Fibroblast of skin of abdomen (primary cell): ENCODE measurements at places on chromosomes 7 and 10.

DNA sequence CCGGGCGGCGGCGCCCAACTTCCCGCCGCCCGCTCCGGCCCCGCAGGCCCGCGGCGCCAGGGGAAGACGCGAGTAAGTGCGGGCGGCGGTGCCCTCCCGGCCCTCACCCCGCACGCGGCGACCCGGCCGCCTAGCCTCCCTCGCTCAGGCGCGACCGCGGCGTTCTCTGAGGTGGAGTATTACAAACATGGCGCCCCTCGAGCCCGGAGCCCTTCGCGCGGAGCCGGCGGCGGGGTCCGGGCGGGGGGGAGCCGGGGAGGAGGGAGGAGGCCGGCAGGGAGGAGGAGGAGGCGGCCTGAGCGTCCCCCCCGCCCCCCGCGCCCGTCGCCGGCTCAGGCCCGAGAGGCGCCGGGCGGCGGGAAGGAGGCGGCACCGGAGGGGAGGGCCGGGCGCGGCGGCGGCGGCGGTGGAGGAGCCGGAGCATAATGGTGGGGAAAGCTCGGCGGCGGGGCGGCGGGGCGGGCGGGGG is at the start of gene ZMYND11:
TSS of gene ZMYND11 (plus strand) at position 324 of the 469 bp plus-strand sequence. CDS start 44,558 bp downstream, outside the sequence.
- peak; percentile 80 for DNase-seq

DNA sequence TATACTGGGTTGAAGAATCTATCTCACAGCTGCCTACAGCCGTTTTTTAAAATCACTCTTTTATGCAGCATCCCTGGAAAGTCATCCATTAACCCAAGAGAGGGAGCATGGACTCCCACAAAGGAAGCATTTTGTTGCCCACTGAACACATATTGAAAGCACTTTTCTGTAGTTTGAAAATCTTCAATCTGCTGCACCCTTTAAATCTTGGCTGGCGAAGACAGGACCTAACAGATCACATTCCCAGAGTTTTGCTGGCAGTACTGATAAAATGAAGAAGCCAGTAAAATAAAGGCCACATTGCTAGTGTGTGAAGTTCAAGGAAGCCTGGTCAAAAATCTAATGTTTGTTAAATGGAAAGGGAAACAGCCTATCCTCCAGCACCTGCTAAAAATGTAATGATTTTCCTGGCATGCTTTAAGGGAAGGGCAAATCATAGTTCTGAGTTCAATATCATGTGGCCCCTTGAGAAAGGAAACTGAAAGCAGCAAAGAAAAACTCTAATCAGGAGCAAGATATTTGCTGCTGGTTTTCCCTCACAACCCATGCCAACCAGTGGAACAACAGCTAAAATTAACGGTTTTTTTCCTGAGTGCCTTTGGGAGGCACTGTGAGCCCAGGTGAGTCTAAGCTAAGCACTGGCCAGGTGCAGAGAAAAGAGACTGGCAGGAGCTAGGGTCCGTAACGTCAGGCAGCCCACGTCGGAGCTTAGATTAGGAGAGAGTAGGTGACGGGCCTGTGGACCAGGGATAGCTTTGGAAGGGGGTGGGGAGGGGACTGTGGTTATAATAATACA is 97.9 kb upstream of the PALS2 start:
- no peak for DNase-seq

DNA sequence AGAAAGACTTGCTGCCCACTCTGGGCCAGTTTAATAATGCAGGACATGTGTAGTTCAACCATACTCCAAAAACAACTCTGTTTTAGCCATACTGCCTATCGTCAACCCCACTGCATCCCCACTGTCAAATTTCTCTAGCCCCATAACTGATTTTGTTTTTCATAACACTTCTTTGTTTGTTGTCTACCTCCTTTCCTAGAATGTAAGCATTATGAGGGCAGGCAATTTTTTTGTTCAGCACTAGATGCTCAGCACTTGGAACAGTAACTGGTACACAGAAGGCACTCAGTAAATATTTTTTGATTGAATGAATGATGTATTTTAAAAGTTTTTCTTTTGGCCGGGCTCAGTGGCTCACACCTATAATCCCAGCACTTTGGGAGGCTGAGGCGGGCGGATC is 183.8 kb upstream of the MKLN1 start:
- DNase-seq = no peak

GRCh38 chr10:28812384-28813372 is 135.4 kb downstream of the BAMBI start:
- no peak for DNase-seq

- peak; percentile 16 for DNase-seq
Measured at GRCh38 chr10:103666087-103666761, 172.7 kb downstream of the NEURL1 start.

DNA sequence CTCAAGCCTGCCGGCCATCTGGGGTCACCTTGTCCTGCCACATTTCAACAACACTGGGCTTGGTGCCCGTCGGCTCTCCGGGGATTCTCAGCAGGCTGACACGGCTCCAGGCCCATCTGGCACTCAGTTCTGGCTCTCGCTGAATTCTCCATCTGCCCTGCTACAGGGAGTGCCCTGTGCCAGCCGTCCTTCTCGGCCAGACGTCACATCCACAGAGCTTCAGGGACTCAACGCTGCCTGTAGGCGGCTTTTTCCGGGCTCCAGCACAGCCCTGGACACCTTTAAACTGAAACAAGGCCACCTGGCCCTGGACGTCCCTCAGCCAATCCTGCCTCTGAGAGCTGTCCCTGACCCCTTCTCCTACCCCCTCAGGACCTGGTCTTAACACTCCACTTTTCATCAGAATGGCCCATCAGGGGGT is 43.0 kb downstream of the TMEM130 start:
- DNase-seq = no peak

DNA sequence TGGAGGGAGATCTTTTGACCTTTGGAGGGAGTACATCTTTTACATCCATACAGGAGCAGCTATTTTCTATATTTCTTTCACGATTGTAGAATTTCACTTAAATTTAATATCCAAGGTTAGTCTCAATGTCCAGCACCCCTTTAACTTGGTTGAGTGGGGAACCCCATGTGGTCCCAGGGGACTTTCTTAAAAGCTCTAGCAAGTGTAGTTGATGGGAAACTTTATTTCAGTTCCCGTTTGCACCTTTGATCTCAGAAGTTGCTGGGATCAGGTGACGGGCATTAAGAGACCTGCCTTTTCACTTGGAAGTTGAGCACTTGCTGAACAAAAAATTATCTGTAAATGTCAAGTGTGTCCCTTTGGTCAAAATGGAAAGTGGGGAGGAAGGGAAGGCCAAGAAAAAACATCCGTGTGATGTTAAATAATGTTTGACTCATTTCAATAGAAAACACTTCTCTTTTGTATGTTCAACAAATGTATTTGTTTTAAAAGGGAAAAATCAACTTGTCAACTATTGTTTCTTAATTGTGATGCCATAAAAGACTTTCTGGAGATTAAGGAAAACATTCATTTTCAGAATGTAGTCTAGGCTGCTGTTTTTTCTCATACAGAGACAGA is 370.1 kb upstream of the GALNT17 start:
- DNase-seq = no peak

DNA sequence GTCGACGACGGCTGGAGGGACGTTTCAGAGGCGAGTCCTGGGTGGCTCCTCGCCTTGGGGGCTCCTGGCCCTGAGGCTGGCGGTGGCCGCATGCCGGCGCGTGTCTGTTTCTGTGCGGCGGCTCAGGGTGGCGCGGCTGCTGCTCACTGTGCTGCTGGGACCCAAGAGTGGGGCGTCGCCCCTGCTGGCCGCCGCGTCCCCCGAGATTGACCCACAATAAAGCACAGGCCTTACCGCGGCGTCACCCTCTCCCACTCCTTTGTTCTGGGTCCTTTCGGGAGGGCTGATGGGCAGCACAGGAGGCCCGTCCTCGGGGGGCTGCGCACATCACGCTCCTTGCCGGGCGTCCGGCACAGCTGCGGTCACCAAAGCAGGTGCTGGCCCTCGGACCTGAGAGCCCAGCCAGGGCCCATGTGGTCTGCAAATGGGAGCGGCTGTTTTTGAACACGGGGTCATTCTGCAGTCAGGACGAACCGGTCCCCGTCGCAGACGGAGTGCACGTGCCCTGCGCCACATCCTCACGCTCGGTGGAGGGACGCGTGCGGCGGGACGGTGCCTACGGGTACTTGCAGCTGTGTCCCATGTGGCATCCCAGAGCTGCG is 19.2 kb downstream of the GET4 start:
- no peak for DNase-seq

DNA sequence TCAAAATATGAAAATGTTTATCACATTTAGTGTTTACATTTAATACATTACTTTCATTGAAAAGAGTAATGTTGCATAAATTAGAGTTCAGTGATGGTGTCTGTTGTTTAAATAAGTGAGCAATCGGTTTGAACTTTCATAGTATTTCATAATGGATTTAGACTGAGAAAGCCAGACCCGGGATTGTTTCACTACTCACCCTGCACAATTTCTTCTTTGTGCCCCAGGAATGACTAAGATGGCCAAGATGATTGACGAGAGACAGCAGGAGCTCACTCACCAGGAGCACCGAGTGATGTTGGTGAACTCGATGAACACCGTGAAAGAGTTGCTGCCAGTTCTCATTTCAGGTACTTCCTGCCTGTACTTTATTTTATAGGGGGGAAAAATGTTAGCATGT is 74.6 kb downstream of the VCL start:
- DNase-seq = peak; percentile 34

GRCh38 chr7:132545756-132546155 is 30.5 kb downstream of the PLXNA4 start:
- DNase-seq = no peak

DNA sequence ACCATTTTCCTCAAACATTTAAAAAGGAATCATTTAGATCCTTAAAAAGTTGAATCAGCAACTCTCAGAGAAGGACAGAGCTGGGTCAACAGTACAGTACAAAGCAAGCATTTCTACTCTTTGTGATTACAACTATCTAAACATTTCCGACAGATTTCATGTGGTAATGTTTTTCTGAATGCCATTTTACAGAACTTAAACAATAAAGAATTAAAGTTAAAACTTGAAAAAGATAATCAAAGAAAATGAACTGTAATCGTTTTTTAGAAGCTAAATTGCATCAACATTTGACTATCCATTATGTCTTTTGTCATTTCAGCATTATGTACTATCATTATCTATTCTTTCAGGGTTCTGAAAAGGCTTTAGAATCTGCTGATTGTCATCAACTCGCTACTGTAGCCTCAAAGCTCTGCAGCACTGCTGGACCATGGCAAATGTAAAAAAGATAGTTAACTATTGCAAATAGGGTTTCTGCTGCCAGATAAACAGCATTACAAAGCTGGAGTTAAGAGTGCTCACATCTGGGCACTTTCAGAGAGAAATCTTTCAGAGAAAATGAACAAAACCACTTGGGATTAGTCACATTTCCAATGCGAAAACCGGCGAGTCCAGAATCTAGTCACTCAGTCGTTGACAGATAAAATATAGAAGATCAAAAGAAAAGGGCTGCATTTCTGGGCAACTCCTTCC is 160.4 kb upstream of the LAMB4 start:
- DNase-seq = no peak

DNA sequence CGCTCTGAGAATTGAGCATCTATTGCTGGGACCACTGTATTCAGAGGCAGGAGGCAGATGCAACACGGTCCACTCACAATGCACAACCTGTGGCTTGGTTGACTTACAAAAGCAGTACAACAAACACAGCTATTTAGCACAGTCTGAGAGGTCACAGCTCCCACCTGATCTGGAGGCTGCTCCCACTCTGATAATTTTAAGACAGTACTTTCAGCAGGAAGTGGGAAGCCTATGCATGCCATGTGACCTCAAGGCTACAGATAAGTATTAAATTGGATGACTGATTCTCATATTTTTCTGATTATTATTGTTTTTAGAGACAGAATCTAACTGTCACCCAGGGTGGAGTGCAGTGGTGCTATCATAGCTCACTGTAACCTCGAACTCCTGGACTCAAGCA is 659.3 kb downstream of the PARD3 start:
- DNase-seq = no peak

- no peak for DNase-seq
Measured at GRCh38 chr10:31963589-31963980, 35.0 kb upstream of the ARHGAP12 start.

GRCh38 chr10:42367532-42368230 is 270.7 kb downstream of the ZNF33B start:
- DNase-seq = peak; percentile 78

DNA sequence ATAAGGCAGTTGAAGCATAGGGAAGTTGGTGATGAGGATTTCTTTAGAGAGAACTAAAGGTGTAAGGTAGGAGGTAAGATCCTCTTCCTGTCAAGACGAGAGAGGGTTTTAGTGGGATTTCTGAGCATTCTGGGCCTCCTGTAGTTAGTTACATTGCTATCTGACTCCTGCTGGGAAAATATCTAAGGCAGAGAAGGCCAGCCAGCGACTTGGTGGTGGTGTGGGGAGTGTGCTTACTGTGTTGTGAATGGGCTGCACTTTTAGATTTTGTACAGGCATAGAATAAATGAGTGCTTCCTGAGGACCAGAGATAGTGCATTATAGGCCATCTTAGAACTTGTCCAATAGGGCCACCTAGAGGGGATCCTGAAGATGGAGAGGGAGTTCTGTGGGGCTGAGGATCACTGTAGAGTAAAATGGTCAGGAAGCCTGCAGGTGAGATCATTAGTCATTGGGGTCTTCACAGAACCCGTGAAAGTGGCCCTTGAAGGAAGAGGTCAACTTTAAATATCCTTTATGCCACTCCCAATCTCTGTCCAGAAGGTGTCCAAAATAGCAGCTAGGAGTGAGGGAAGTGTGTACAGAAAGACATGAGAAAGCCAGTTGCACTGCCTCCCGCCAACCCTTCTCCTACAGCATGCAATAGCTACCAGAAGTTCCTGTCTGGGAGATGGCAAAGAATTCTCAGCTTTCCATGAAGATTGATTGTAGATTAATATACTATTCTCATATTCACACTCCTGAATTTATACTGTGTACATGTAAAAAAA is 266.6 kb downstream of the POLR1F start:
- DNase-seq = peak; percentile 65

GRCh38 chr7:127375631-127376030 is 16.9 kb downstream of the ZNF800 start:
- DNase-seq = no peak

DNA sequence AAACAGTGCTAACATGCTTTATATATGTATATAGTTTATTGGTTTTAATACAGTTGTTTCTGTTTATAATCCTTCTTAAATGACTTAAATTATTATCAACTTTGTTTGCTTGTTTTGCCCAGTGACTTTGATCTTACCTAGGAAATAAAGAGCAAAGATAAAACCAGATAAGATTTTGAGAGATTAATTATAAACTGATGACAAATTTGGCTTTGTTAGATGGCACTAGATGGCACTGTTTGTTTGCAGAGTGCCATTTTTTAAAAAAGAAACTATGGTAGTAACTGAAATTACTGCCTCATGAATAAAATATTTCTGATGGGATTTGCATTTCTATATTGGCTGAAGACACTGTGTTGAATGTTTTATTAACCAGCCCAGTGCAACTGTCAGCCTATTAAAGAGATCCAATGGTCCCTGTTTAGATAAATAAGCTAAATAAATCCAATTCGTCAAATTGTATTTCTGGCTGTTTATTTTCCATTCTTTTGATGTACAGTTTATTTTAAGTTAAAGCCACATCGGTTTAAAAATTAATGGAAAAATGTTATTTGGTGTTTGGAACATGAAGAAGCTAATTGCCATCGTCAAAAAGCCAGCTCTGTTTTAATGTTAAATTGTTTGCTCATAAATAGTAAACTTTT is 28.7 kb downstream of the VTI1A start:
- peak; percentile 16 for DNase-seq
